ENCODE measurements at places on chromosomes 5 and 9.
A peak's percentile ranks its signal among the peaks of the same experiment; 100 is the strongest.

DNA sequence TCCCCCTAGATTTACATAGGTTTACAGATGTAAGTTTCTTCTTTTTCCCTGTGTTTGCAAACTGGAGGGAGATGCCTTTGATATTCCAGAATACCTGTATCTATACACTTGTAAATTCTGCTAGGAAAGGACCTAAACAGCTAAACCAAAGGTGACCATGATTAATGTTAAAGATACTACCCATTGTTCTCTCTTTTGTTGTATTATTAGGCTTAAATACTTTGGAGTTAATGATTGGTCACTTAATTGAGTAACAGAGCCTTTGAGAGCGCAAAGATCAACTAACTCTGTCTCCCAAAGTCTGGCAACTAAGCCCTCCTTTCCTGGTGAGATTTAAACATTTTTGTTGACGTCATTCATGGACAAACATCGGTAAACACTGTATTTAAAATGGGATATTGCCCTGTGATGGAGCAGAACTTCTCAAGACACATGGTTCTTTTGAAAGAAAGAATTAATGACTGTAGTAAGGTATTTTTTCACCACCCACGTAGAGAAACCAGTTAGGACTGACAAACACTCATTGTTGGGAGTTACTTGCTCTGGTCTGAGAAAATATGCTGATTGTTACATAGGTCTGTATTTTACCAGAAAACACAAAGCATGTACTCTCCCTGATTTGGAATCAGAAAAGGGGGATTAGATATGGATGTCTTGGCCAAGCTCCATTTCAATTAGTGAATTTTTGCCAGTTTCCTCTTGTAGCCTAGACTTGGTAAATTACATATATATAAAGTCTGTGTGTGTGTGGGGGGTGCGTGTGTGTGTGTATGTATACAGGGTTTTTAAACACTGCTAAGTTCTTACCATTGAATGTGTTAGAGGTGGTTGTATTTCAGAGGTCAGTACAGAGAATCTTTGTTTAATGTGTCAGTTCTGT is 4.6 kb downstream of the VCAN start:
- no peak for DNase-seq

DNA sequence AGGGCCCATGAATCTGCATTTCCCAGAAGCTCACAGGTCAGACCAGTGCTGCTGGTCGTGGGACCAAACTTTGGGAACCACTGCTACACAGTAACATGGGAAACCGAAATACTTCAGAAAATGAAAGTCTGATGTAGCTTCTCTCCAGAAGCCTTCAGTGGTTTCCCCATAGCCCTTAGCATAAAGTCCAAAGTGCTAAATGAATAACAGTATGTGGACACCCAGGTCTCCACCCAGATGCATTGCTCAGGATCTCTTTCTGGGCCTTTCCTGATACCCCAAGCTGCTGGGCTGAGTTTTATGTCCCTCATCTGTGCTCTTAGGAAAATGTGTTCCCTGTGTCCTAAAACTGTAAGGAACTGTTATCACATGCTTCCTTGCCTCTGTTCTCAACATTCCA is 100.4 kb downstream of the NFIB start:
- DNase-seq = no peak

- DNase-seq = no peak
These were observed 32.9 kb downstream of the OCLN start for GRCh38 chr5:69525490-69525889.

- peak; percentile 24 for DNase-seq
These were observed 33.9 kb downstream of the VLDLR start for GRCh38 chr9:2655411-2655901.

DNA sequence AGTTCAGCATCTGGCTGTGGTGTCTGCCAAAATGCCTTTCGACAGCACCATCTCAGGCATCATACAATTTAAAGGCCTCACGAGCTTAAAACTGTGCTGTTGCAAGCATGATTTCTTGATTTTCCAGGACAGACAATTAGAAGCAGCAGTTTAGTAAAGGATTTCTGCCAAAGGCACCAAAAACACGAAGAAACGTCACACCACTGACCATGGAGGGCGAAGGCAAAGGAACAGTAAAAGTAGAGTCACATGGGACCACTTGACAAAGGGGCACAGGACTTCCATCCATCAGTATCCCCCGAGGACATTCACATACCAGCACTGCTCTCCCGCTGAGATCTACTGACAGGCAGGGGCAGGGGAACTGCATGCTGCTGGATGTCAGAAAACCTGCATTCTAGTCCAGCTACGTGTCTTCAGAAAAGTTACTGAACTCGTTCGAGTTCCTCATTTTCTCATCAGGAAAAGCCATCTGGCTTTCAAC is 70.4 kb upstream of the FBXW11 start:
- no peak for DNase-seq

DNA sequence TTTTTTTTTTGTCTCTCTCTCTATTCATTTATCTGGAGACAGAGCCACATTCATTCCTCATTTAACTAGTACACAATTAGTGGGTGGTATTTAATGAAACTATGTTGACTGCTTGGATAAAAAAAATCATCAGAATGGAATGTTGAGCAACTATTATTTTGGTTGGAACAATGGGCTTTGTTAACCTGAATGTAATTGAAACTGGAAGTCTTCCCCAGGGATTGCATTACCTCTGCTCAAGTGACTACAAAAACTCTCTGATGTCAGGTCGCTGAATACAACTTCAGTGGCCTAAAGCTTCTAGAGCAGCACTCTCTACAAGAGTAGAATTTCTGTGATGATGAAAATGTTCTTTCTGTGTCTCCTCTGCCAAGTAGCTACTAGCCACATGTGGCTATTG is 295.8 kb downstream of the DEPDC1B start:
- no peak for DNase-seq

DNA sequence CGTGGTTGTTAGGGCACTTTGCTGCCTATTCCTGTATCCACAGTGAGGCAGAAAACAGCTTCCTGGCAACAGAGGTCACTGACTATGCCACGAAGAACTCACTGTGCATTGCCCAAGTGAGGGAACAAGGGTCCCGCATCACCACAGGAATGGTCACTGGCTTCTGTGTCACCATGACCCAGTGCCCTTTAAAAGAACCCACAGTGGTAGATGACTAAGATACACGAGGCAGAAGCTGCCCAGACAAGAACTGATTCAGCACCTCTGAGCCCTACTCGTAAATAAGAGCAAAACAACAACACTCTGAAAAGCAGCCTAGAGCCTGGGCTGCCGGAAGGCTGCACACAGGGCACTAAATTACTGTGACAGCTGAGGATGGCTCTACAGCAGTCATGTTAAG is 236.6 kb upstream of the RASEF start:
- DNase-seq = no peak

- DNase-seq = no peak
These were observed 17.0 kb downstream of the NOTCH1 start for GRCh38 chr9:136528716-136529341.

DNA sequence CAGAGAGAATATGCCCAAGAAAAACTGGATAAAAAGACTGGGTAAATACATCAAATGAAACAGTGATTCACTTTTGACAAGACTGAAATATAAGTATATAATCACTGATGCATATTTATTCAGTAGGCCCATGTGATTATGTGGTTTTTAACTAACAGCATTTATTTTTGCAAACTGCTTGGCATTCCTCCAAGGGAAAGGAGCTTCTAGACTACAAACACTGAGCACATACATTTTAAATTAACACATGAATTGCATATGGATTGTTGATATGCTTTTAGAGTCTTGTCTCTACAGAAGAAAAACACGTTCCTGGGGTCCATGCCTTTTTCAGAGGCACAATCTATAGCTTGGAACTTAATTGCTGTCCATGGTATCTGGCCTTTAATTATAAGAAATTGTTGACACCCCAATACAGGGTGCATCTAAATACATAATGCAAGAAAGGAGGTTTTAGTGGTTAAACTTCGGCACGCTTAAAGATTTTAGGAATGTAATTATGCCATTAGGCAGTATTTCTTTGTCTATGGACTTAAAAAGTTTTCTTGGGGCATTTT is 6.9 kb upstream of the MEIKIN start:
- no peak for DNase-seq

GRCh38 chr5:151139015-151139414 is 18.6 kb downstream of the ANXA6 start:
- DNase-seq = no peak

- no peak for DNase-seq
These were observed 2.1 kb upstream of the ANXA1 start for GRCh38 chr9:73149371-73150067.

DNA sequence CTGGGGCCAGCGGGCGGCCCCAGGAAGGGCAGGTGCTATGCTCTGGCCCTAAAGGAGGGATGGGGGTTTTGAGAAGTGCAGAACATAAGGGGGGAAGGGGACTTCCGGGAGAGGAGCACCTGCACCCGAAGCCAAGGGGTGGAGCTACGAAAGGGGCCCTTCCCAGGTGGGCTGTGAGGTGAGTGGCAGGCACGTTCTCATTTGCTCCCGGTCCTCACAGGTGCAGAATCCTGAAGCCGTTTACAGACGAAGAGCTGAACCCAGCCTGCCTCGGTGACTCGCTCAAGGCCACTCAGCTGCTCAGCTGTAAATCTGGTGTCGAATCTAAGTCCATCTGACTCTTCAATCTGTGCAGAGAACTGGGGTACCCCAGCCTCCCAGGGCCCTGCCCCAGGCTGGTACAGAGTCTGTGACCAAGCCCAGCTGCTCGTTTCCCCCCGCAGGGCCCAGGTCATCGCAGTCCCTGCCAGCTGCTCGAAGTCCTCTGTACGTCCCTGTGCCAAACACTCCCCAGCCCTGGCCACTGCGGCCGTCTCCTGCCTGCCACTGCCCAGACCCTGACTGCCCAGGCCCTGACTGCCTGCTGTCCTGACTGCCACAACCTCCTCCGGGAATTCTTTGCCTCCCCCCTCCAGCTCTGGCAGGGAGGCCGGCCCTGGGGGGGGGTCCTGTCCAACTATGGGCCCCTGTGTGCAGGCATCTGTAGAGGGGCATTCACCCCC is 53.8 kb upstream of the RXRA start:
- DNase-seq = no peak

All from stimulated activated CD4-positive, alpha-beta T cell treated with anti-CD3 and anti-CD28 coated beads, Interleukin-15, amount 100 ng/mL, for 48 hours (primary cell).